NCI-H526 treated with DMSO at 0.1 percent for 48 hours (cell line): ENCODE measurements at places on chromosomes 13 and 19.

DNA sequence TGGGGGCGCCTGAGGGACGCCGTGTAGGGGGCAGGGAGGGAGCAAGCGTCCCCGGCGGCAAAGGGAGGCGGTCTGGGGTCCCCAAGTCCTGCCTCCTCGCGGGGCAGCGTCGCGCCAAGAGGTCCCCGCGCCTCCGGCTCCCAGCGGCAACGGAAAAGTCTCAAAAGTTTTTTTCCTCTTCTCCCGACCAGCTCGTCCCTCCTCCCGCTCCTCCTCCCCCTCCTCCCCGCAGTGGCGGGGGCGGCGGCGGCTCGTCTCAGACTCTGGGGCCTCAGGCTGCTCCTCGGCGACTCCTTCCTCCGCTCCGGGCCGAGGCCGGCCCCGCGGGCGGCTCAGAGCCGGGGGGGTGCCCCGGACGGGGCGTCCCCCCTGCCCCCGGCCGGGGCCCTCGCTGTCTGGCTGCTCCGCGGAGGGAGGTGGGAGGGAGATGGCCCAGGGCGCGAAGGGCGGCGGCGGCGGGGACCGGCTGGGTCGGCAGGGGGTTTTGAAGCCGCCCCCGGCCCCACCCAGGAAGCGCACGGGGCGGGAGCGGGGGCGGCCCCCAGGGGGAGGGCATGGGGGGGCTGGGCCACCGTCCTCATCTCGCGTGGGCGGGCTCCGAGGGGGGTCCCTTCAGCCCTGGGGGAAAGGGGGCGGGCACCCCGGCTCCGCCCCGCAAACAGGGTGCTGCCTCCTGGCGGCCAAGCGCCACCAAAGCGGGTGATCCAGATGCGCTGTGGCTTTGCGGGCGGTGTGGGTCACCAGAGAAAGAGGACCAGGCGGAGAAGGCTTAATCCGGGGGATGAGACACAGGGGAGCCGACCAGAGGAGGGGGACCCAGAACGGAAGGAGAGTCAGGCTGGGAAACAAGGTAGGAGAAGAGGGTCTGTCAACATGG lies at the start of gene TGFB1:
Gene TGFB1, minus strand, starts transcription at position 457 of the 877 bp plus-strand sequence. CDS start 878 bp downstream, outside the sequence.
- no peak for DNase-seq

- peak; percentile 6 for DNase-seq
These were observed 18.0 kb upstream of the C1QTNF9B start for GRCh38 chr13:23915308-23915707.

- DNase-seq: no peak
These were observed 169.9 kb downstream of the USP12 start for GRCh38 chr13:27001705-27002104.

GRCh38 chr13:110030394-110030928 lies 244.1 kb upstream of the IRS2 start:
- no peak for DNase-seq

GRCh38 chr19:38686530-38686888 lies 39.1 kb downstream of the ACTN4 start:
- no peak for DNase-seq

GRCh38 chr13:97369261-97369893 lies 64.6 kb upstream of the RAP2A start:
- no peak for DNase-seq

- DNase-seq: peak; percentile 77
These were observed at the start of gene ZNF570 for GRCh38 chr19:37468961-37469777. Gene ZNF570 (plus strand): TSS chr19:37469356. CDS start chr19:37470355, 999 bp downstream.

DNA sequence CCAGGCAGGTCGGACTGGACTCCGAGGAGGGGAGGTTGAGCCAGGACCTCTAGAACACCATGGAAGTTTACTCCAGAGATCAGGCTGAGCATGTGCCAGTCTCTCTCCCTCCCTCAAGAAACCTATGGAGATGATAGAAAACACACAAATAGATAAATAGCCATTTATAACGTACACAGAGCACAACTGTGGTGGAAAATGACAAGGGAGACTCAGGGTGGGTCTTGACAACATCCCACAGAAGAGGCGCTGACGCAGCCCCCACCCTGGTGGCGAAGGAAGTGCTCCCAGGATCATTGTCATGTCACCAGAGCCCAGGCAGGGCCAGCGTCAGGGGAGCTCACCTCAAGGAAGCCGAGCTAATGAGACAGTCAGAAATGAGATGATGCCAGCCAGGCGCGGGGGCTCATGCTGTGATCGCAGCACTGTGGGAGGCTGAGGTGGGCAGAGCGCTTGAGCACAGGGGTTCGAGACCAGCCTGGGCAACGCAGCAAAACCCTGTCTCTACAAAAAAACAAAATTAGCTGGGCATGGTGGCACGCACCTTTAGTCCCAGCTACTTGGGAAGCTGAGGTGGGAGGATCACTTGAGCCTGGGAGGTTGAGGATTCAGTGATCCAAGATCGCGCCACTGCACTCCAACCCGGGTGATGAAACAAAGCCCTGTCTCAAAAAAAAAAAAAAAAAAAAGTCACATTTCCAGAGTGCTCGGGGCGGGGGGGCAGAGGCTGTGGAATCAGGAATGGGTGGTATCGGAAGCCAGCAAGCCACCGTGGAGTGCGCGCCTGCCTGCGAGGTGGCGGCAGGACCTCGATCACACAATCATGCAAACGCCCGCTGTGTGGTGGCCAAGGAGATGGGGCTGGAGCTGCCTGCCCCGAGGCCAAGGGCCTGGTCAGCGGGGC lies 178.4 kb downstream of the KDM4B start:
- no peak for DNase-seq

DNA sequence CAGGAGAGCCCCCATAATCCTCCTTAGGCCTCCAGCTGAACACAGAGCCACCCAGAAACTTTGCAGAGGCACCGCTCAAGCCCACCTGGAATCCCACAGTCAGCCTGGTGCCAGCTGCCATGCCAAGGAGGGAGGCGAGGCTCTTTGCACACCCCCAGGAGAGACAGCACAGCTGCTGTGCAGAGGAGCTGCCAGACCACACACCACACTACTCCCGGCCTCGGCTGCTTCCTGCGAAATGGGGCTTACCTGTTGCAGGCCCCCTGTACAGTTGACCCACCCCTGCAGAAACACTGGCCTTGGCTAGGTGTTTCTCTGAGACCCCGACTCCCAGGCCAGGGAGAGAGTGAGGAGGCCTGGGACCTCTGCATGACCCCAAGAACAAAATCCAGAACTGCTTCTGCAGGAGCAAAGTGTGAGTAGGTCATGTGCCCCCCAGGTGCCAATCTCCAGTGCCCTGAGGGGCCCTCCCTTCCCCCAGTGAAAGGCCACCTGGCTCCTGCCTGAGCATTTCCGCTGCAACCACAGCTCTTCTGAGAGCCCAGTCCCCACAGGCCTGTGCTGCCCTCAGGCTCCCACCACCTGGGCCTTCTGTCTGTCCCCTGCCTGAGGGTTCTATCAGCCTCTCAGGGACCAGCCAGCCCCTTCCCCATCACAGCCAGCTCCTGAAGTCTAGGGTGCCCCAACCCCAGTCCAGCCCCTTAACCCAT lies 580.4 kb downstream of the UQCRFS1 start:
- DNase-seq: no peak

- no peak for DNase-seq
These were observed 3.8 kb upstream of the APC2 start for GRCh38 chr19:1445932-1446712.

DNA sequence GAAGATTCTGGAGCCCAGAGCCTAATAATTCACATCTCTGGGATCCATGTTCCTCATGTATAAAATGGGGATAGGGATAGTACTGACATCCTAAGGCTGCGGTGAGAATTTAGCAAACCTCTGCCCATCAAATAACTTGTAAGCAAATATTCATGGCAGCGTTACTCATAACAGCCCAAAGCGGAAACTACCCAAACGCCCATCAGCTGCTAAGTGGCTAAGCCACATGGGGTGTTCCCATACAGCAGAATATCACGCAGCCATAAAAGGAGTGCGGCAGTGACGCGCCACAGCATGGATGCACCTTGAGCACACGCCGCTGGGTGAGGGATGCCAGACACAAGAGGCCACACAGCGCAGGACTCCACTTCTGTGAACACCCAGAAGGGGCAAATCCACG lies 19.7 kb downstream of the VRK3 start:
- no peak for DNase-seq

GRCh38 chr19:56839652-56840450 lies 675 bp downstream of the PEG3 start:
- DNase-seq: no peak

DNA sequence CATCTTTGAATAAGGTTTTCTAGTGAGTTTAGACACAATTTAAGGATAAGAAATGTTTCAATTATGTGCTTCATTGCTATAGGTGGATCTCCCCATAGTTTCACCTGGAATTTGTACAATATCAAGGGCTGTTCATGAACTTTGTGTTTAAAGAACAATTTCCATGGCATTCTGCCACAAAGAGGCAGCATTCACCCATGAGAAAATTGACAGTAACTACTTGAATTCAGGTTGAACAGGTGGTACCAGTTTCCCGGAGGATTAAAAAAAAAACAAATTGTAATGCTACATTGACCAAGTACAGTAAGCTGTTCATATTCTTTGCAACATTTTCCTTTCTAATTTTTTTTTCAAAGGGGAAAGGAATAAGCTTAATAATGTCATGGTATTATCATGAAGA lies 9.1 kb downstream of the SLITRK5 start:
- peak; percentile 89 for DNase-seq

- DNase-seq: no peak
These were observed 7.3 kb downstream of the C19orf53 start for GRCh38 chr19:13781547-13781946.

DNA sequence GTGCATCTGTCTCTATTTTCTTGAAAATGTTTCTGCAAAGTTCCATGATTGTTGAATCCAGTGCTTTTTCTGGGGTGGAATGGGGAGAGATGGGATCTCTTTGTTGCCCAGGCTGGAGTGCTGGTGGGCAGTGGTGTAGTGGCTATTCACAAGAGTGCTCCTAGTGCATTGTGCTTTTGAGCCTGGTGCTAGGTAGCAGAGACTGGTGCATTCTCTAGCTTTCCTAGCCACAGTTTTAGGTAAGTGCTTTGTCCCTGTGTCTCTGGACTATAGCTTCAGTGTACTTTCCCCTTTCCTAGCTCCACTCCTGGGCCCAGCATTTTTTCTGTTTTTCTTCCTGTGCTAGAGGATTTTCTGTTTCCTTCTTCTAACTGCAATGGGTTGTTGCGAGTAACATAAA lies 825.6 kb downstream of the SLITRK6 start:
- DNase-seq: no peak

- DNase-seq: no peak
These were observed 27.0 kb downstream of the TNFSF11 start for GRCh38 chr13:42600943-42601342.

DNA sequence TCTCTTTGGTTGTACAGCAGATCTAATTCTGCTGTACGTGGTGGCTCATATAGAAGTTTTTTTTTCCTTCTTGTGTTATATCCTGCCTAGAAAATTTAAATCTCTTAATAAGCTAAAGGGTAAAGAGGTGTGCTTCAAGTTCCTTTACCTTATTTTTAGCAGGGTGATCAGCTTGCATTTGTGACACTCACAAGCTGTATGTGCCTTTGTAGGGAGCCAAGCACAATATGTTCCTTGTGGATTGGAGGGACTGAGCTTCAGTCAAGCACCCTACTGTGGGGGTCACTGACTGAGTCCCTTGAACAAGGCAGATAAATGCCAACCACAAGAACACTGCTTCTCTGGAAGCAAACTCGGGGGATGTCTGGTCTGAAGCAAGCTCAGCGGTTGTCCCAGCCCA lies 12.6 kb upstream of the ERICH6B start:
- no peak for DNase-seq

GRCh38 chr13:50722440-50723125 lies 120.9 kb downstream of the DLEU7 start:
- no peak for DNase-seq
